GOT3 (cell line): ENCODE measurements at places on chromosomes 16 and 17.

DNA sequence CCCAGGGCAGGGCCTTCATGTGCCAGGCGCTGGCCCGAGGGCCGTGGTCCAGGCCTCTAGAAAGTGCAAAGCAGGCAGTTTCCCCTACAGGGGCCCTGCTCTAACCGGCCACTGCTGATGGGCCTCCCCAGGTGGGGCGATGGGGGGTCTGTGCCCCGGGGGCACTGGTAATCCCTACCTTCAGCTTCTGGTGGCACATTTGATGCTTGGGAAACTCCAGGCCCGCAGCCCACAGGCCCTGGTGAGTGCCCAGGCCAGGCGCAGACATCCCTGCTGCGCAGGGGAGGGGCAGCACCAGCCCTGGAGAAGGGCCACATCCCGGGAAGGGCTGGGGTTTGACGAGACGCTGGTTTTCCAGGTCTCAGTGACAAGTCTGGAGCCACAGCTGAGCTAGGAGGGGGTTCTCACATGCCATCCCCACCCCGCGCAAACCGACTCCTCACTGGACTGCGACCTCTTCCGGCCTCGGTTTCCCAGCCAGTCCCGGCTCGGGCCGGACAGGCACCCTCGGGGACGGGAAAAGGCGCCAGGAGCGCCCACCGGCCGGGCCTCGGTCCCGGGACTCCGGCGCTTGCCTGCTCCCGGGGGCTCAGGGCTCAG is 1.6 kb downstream of the DOC2B start:
- no peak for DNase-seq

DNA sequence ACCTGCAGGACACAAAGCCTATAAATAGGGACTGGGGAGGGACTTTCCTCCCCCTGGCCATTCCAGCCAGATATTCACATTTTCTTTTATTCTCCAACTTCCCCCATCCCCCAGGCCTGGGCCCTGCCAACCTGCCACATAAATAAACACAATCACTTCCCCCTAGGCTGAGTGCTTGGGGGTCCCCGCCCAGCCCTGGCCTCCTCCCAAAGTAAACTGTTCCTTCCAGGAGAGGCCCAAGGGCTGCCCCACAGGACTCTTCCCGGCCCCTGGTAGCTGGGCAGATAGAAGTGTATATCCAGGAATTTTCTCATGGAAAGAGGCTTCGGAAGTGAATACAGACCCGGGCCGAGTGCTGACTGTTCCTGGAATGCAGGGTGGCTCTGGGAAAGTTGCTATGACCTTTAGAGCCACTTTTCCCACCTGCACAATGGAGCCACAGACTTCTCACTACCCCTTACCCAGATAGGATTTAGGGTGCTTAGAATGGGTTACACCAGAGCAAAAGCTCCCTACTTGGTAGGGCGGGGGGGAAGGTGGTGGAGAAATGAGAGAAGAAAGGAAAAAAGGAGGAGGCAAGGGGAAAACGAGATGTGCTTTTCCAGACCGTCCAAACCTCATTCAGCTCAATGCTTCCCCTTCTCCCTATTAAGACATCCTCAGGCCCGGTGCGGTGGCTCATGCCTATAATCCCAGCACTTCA is 8.5 kb downstream of the CSF3 start:
- no peak for DNase-seq

GRCh38 chr17:19757536-19758180 is 9.6 kb upstream of the ALDH3A1 start:
- no peak for DNase-seq

- DNase-seq = no peak
These were observed 71.0 kb downstream of the NDE1 start for GRCh38 chr16:15721018-15721417.

GRCh38 chr16:78450255-78450654 is 350.8 kb downstream of the WWOX start:
- no peak for DNase-seq

GRCh38 chr16:11526655-11527350 is 59.9 kb downstream of the LITAF start:
- DNase-seq = no peak

GRCh38 chr17:7558544-7559319 is at the start of gene TNFSF13:
TNFSF13 (plus strand) TSS chr17:7558750; CDS start chr17:7559040, 290 bp downstream.
- DNase-seq = no peak

DNA sequence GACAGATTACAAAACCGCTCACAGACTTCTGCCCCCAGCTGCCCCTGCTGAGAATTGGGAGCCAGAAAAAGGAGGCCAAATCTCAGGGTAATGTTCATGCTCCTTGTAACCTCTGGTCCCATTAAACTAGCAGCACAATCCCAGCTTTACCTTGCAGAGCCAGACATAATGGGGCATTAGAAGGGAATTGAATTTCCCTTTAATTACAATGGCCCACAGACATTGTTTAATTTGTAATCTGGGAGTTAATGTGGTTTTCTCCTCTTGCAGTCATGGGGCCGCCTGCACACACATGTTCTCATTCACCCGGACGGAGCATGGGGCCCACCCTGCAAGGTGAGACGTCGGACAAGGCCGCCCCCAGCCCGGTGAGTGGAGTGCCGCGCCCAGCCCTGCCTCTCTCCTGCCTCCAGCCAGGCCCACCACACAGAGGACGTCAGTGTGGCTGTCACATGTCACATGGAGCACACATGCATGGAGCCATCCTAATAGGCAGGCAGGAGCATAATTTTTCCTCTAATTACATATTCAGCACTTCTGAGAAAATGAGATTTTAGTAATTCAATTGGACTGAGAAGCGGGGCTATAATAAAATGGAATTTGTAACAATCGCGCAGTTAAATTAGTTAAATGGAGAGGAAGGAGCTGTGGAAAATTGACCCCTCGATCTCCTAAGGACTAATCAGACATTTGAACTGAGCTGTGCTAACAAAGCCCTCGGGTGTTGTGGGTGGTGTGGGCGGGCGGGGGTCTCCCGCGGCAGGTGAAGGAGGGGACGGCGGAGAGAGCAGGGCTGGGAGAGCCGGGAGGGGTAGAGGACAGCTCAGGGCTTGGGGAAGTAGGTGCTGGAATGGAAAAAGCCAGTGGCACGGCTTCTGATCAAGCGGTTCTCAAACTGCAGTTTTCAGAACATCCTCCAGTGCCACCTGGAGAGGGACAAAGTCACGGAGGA is 87.7 kb downstream of the ENGASE start:
- DNase-seq = no peak

GRCh38 chr16:2194852-2195321 is 1.5 kb downstream of the CASKIN1 start:
- no peak for DNase-seq

DNA sequence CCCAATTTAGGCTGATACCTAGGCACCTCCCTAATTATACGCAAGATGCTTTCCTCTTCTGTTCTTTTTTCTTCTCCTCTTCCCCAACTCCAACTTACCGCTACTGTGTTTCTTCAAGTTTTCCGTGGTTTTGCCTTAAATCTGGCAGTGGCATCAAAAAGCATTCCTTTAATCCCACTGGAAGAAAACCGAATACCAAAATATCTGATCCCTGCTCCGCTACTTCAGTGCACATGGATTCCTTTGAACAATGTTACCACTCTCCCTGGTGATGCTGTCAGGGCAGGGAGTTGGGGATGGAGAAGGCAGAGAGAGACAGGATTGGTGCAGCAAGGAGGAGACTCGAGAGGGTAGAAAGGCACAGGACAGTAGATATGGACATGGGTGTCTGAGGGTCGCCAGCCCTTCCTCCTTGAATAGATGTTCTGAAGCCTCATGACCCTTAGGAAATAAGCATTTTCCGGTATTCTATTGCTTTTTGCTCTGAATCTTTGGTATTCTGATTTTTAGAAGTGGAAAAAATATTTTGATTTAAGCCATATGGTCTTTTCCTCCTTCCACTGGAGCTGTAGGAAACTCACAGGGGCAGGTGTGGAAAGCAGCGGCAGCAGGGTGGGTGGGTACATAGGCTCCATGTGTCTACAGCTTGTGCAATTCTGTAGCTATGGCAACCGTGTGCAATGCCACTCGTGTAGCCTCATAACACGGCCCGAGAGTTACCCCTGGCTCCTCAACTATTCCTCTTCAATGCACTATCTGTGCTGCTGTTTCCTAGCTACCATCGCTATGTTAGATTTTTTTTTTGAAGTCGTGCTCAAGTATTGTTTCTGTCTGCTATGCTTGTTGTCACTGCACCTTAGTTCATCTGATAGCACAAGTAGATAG is 32.3 kb upstream of the TANC2 start:
- no peak for DNase-seq

DNA sequence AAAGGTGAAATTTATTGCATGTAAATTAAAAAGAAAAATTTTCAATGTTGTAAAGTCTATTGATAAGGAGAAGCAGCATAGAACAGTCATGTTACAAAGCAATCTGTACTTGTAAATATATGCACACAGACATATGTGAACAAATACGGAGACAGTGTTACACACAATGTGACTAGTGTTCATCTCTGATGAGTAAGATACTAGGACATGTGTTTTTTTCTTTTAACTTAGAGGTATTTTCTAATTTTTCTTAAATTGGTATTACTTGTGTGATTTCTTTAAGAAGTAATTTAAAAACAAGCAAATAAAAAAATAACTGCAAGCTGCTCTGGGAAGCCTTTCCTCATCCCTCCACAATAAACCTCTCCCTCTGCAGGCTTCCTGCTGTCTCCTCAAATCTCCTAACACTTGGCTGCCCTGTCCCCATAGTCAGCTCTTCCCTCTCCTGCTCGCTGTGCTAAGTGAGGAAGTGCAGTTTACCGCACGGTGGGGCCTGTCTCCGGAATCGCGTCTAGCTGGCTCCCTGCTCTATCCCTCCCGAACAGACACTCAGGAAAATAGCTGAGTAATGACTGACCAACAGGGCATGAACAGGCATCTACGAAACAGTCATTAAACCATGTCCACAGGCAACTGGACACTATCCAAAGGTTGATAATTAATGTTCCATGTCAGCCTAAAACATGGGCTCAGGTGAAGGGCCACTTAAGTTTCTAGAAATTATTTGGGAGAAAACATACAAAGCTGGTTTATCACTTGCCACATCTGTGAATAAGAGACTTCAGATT is 35.9 kb downstream of the CMTM4 start:
- no peak for DNase-seq
